ENCODE measurements at places on chromosomes 3 and 15.
A peak's percentile ranks its signal among the peaks of the same experiment; 100 is the strongest.

- no peak for DNase-seq
Measured at GRCh38 chr3:58009749-58010535, 1.7 kb downstream of the FLNB start.

GRCh38 chr3:194900854-194901522 is 215.3 kb downstream of the FAM43A start:
- no peak for DNase-seq

DNA sequence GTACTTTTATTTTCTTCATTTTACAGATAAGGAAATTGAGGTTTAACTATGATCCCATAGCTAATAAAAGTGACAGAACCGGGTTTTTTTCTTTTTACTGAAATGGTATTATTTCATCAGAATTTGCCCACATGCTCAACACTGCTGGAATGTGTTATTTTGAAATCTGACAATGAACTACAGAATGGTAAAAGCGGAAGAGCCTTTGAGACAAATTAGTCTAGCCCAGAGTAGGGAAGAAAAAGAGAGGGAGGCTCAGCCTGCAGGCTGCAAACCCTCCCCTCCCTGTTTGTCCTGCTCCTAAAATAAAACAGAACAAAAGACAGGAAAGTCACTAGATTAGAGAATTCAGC is 100.3 kb upstream of the LIPC start:
- DNase-seq = no peak

GRCh38 chr3:160112481-160112880 is 112.7 kb upstream of the C3orf80 start:
- DNase-seq = no peak

DNA sequence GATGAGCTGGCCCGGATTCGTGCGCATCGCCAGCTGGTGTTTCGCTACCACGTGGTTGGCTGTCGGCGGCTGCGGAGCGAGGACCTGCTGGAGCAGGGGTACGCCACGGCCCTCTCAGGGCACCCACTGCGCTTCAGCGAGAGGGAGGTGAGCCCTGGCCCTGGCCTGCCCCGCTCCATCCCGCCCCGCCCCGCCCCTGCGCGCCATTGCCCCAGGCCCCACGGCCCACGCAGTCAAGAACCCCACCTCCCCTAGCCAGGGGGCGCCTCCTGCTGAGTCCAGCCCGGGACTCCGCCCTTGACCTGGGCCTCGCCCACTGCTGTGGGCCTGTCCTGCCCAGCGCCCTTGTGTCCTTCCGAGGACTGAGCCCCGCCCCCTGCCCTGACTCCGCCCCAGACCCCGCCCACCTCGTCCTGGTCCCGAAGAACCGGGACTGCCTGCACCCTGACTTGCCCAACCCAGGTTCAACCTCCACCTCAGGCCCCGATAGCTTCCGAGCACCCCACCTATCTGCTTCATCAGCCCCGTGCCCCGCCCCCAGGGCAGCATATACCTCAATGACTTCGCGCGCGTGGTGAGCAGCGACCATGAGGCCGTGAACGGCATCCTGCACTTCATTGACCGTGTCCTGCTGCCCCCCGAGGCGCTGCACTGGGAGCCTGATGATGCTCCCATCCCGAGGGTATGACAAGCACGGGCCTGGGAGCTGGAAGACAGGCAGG is 14.8 kb downstream of the NT5DC2 start:
- no peak for DNase-seq

DNA sequence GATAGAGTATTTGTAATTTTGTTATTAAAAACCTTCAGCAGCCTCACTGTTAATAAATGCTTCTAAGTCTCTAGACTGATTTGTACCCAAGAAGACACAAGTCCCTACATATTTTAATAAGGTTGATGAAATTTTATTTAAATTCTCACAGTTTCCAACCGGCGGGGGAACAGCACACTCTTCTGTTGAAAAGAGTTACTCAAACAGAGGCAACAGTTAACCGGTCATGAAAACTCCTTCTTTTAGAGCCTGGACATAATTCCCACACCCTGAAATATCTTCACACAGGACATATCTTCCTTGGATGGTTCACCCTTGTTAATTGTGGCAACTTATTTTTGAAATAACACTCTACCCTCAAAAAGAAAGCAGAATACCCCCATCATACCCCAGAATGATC is 278.8 kb downstream of the FOXP1 start:
- DNase-seq = peak; percentile 31
